Fibroblast of the conjunctiva (primary cell): ENCODE measurements at places on chromosomes 2 and 18.
A peak's percentile ranks its signal among the peaks of the same experiment; 100 is the strongest.

GRCh38 chr2:201244829-201245228, 15.5 kb upstream of the CASP8 start:
- no peak for DNase-seq

GRCh38 chr2:42296226-42296625, 64.8 kb downstream of the COX7A2L start:
- DNase-seq = no peak

GRCh38 chr2:85400541-85401463, 9.4 kb downstream of the CAPG start:
- no peak for DNase-seq

DNA sequence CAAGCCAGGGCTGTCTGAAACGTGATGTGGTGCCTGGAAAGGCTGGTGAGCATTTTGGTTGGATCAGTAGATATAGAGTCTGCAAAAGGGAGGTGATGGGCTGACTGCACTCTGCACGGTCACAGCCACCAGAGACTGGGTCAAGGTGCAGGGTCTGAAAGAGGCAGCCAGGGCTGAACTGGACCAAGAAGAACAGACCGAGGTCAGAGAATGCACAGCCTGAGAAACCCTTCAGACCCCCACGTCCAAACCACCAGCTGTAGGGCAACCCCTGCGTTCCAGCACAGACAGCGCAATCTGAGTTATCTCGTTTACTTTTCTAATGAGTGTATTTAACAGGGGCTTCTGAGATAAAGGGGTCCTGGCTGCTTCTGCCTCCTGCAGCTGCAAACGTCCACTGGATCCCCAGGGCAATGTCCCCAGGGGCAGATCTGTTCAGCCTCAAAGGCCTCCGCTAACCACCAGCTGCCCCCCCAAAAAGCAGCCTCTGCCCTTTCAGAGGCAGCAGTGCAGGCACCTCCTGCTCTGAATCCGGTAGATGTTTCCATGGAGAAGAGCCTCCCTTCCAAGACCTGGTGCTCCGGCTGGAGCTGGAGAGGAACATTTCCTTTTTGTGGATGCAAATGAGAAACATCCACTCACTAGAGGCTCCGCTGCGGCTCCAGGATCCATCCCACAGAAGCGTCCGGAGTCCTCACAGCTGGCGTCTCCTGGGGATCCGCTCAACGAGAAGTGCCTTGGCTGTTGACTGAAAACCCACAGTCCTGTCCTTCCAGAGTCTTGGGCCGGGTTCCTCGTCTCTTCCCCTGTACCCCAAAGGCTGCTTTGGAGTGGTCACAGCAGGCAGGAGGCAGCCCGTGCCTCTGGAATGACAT, 970 bp upstream of the KCNG2 start:
- DNase-seq = no peak

DNA sequence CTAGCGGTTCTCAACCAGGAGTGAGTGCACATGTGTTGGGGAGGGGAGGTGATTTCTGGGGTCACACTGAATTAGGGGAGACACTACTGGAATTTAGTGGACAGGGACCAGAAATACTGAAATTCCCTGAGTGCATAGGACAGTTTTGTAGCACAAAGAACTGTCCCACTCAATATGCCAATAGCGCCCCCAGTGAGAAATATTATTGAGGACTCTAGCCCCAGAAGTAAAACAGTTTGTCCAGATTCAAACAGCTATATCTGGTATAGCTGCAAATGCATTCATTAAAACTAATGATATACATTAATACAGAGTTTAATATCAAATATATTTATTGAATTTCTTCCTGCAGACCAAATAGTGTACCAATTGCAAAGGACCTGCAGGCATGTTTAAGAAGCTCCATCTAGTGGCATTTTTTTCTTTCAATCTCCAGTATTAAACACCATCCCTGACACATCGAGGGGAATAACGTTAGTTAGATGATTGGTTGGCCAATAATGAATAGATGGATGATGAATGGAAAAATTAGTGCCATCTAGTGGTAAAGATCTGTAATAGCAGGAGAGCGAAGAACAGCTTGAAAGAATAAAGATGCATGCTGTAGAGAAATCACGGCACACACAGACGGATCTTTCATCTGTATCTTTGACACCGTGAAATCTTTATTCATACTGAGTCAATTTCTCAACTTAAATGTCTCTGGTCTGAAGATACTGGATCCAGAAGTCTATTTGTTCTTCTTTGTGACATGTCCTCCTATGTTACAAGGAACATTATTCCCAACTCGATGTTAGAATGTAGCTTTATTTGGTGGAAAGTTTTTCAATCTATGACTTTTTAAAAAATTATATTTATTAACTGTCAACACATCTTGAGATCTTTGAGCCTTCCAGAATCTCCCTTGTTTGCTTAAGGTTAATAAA, 62.5 kb downstream of the DHRS9 start:
- DNase-seq = peak; percentile 26

DNA sequence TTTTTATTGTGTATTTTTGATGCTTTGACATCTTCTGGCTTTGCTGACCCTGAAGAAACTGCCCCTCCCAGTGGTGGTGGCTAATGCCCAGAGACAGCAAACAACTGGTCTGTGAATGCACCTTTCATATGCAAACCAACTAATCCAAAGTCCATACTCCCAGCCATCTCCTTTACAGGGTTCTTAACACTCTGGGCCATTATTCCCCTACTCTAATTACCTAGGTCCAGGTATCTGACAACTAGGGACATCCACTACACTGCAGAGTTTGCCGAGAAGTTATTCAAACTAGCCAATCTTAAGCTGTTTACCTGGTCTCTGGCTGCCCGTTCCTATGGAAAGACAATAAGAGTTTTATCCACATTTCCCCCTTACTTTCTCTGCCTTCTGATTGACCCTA, 73.6 kb downstream of the FSHR start:
- DNase-seq = no peak

GRCh38 chr2:176582990-176583481, 313.8 kb downstream of the MTX2 start:
- DNase-seq = peak; percentile 69

DNA sequence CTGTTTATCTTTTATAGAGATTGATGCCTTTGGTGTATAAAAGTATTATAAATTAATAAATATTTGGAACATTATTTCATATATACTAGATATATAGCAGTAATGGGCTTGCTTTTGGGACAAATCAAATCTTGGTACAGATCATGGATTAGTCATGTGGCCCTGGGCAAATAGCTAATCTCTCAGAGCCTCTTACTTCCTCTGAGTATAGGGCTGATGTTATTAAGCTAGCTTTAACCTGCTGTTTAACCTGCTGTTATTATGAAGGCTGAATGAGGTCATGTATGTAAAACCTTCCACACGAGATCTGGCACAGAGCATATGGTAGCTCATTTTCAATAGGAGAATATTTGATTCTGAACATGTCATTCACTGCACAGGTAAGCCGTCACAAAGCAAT, 5.7 kb downstream of the ITGB6 start:
- no peak for DNase-seq

GRCh38 chr18:10100196-10100595, 186.4 kb downstream of the VAPA start:
- DNase-seq = peak; percentile 10

DNA sequence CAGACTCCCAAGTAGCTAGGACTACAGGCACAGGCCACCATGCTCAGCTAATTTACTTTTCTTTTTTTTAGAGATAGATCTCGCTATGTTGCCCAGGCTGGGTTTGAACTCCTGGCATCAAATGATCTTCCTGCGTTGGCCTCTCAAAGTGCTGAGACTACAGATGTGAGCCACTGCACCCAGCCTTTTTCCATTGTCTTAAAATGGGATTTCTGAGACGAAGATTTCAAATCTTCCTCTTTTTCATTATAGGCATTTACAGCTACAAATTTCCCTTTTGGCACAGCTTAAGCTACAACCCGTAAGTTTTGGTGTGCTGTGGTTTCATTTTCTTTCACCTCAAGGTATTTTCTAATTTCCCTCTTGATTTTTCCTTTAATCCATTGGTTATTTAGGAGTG, 8.6 kb downstream of the GNLY start:
- no peak for DNase-seq

GRCh38 chr2:199196686-199197085, 261.1 kb downstream of the SATB2 start:
- no peak for DNase-seq

DNA sequence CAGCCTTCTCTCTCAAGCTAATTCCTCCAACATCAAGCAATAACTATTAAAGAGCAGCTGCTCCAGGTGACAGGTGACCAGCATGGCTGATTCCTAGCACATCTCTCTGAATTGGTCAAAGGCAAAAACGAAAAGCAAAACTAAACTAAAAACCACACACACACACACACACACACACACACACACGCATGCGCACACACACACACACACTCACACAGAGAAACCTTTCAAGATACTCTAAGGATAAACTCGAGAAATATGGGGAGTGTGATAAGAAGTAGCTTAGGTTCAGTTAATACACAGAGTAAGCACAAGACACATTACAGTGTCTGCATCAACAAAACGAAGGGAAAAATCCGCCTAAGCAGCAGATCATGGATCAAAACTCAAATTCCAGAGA, 74.5 kb upstream of the FZD7 start:
- DNase-seq = no peak

GRCh38 chr18:60060578-60060977, 160.8 kb downstream of the PMAIP1 start:
- DNase-seq = no peak

GRCh38 chr2:144747571-144747970, 227.7 kb upstream of the ZEB2 start:
- no peak for DNase-seq

DNA sequence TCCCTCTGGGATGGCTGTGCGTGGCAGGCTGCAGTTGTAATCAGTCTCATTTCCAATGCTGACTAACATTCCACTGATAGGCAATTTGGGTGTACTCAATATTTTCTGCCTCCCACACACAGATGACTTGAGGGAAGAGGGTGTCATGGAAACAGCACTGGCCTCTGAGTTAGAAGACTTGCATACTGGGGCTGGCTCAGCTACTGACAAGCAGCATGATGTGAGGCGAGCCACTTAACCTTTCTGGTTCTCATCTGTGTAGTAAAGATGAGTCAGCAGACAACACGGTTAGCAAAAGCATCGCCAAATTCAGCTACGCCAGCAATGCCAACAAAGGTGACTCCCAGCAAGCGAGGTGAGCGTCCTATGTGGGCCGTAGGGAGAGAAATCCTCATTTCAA, 73.5 kb downstream of the COLEC12 start:
- peak; percentile 51 for DNase-seq

DNA sequence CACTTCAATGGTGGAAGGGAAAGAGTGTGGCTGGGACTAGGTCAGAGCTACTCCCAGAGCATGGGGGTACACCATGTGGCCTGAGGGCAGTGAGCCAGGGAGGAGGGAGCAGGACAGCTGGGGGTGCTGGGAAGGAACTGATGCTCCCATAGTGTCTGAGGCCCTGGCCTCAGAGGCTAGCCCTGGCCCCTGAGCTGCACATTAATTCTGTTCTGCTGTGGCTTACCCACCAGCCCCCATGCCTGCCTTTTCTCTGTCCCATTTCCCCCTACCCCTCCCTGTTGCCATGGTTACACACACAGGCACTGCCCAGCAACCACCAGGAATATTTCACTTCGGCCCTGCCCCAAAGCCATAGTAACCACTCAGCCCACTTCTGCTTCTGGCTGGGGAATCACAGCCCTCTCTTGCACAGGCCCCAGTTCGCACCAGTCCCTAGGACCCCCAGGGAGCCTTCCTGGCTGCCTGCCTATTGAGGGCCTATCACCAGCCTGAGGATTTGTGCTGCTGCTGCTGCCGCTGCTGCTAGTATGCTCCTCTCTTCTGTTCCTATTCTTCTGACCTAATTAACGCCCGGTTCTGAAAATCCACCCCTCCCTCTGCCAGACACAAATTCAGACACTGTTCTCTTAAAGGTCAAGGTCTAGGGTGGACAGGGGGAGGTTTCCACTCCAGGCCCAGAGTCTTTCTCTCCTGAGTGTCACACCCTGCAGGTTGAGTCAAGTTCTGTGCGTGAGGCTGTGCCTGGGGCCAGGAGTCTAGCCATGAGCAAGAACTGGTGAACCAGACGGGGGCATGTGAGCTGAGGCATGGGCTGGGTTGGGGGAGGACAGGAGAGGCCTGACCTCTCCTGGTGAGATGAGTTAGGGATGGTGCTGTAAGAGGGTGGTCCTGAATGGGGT, 87.1 kb upstream of the MCFD2 start:
- DNase-seq = peak; percentile 31

GRCh38 chr2:169038338-169038757, 7.2 kb upstream of the ABCB11 start:
- DNase-seq = no peak

DNA sequence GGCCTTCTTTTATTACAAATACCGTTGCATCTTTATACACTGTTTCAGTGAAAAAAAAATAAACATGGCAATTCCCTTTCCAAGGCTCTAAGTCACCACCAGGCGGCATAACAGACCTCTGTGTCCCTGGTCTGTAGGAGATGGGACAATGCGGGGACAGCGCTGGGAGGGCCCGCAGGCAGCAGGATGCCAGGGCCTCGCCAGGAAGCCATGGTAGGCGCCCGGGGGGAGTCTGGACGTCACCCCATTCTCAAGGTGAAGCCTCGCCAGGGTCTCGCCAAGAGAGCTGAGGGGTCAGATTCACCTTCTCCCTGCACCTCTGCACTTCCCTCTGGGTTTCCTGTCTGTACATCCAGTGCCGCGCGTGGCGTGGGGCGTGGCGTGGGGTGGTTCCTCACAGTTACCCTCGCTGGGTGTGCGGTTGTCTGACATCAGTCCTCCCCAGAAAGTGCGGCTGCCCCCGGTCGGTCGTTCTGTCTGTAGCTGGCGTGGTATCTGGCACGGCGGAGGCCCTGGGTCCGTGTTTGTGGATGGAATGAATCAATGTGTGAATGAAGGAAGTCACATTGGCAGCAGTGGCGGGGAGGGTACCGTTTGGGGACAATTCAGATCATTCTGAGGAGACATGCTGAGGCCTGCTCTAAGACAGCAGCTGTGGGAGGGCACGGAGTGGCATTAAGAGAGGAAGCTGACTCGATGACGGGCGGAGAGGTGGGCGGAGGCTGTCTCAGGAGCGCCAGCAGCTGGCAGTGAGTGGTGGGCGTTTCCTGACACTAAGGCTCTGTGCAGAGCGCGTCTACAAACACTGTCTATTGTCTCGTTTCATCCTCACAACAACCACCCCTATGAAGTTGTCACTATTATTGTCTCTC, 46.0 kb downstream of the LRRFIP1 start:
- DNase-seq = no peak

GRCh38 chr2:102843764-102844443, 82.1 kb downstream of the TMEM182 start:
- no peak for DNase-seq

DNA sequence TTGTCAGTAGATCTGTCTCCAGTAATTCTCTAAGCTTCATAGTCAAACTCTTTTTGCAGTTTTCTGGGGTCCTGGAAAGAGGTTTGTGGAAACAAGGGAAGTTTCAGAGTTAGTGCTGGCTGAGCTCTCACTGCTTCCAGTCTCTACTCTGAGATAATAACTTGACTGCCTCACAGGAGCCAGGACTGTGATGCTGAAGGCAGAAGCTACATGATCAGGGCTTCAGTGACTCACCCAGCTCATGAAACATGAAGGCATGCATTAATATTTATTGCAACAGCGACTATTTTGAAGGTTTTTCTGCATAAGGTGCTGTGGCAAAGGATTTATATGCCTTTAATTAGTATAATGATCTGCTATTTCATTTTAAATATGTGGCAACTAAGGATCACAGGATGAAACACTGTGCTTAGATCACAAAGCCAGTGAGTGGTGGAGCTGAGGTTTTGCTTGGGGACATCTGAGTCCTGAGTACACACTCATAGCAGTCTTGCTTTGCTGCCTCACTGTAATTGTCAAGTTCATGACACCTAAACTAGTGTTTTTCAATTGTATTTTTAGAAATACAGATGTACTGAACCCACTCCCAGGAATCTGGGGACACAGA, 448.4 kb upstream of the GCFC2 start:
- no peak for DNase-seq

GRCh38 chr2:48781366-48781765, 25.8 kb upstream of the LHCGR start:
- DNase-seq = no peak

- no peak for DNase-seq
Observed at GRCh38 chr2:138452324-138452723, 49.2 kb upstream of the SPOPL start.
